GM18507 (cell line): ENCODE measurements at places on chromosomes 4 and X.
A peak's percentile ranks its signal among the peaks of the same experiment; 100 is the strongest.

DNA sequence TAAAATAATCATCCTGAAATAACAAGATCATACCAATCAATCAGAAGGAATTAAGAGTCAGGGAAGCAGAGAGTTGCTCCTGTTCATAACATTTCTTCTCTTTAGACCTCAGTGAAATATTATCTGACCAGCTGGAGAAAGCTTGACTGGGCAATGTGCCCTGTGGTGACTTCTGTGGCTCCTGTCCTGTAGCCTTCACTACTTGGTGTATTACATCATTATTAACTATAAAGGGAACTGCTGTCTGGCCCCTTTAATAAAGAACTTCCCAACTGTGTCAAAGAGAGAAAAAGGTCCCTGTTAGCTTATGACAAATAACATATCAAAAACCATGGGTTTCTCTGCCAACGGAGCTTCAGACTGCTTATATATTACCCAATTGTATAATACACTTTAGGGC, 18.0 kb downstream of the OPHN1 start:
- no peak for DNase-seq

- DNase-seq, result no peak
Observed at GRCh38 chrX:68989456-68989855, 160.6 kb downstream of the EFNB1 start.

- no peak for DNase-seq
Observed at GRCh38 chrX:153931748-153932147, 3.1 kb downstream of the NAA10 start.

DNA sequence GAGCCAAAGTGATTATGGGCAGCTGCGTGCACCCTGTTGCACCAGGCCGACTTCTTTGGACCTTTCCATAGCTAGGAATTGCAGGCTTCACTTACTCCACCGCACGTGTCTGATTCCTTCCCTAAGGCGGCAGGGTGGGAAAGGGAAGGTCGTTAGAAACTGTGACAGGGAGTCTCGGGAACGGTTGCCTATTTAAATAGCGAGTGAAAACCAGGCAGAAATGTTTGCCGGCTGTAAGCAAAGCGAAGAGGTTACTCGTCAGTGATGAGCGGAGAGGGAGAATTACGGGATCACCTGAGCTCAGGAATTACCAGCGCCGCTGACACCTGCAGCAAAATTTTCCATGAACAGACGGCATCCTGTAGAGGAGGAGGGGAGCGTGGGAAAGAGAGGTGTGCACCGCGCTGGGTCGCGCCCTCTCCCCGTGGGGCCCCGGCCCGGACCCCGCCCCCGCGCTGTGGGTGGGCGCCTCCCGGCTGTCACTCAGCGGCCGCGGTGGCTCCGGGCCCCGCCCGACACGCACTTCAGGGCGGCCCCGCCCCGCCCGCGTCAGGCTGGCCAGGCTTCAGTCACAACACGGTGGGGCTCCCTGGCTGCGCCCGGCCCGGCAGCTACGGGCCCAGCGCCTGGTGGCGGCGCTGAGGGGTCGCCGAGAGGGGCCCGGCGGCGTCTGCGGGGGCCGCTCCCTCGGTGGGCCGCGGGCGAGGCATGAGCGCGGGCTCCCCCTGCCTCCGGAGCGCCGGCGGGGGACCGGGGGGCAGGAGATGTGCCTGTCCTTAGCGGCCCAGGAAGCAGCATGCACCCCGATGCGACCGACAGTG, at the start of gene SNX25:
Gene SNX25, plus strand, starts transcription at position 568 of the 821 bp plus-strand sequence. Its CDS starts 229 bp downstream, at position 797.
- peak; percentile 62 for DNase-seq

DNA sequence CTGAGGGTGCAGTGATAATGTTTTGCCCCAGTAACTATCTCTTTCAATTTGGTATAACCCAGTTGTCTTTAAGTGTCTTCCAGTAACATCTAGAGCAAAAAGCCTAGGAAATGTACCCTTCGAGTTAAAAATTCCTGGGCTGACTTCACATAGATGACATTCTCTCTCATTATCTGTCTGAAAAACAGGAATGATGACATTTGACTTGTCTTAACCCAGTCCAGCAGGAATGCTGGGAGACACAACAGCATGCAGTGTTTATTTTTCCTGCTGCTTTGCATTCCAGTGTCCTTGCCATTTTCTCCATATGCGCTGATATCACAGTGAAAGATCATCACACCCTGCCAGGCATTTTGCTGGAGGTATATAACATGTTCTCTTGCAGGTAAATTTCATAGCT, 130.0 kb downstream of the SOWAHB start:
- no peak for DNase-seq

DNA sequence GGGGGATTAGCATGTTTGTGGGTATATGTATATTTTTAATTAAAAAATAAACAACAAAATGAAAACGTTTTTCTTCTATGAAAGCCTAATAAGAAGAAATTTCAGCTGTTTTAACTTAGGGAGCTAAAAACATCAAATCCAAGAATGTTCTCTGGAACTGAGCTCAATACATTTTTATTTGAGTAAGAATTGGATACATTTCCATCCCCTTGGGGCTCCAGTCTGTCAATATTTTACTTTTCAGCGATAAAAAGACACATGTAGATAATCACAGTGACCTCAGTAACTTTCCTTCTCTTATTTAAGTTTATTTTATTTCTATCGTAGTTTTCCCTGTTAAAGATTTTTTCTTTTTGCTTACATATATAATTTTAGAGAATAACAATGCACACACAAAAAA, 59.3 kb downstream of the ELOVL6 start:
- no peak for DNase-seq

GRCh38 chr4:187687697-187688096, 307.9 kb upstream of the ZFP42 start:
- DNase-seq, result no peak
